ENCODE measurements at places on chromosomes 3 and 15.
A peak's percentile ranks its signal among the peaks of the same experiment; 100 is the strongest.

GRCh38 chr3:127337911-127338531 is 50.2 kb upstream of the PRR20G start:
- no peak for DNase-seq

DNA sequence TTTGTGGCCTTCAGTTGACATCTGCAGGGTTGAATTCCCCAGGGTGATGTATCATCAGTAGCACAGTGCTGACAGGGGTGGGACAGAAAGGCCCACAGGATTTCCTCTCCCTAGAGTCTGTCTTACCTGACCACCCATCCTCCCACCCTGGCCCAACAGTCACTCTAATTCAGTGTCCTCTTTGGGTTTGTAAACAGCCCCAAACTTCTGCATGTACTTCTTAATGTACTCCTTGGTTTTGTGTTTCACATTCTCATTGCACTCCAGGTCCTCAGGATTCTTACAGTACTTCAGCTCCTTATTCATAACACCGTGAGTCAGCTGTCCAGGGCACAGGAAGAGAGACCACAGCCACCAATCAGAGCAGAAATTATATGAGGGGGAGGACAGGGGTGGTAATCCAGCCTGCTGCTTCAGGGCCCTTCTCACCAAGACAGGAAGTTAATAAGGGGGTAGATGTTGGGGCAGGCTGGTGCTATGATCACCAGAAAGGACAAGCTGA is 37.5 kb downstream of the NBEAL2 start:
- DNase-seq, result no peak

GRCh38 chr3:138498991-138499390 is 64.6 kb downstream of the ESYT3 start:
- no peak for DNase-seq

DNA sequence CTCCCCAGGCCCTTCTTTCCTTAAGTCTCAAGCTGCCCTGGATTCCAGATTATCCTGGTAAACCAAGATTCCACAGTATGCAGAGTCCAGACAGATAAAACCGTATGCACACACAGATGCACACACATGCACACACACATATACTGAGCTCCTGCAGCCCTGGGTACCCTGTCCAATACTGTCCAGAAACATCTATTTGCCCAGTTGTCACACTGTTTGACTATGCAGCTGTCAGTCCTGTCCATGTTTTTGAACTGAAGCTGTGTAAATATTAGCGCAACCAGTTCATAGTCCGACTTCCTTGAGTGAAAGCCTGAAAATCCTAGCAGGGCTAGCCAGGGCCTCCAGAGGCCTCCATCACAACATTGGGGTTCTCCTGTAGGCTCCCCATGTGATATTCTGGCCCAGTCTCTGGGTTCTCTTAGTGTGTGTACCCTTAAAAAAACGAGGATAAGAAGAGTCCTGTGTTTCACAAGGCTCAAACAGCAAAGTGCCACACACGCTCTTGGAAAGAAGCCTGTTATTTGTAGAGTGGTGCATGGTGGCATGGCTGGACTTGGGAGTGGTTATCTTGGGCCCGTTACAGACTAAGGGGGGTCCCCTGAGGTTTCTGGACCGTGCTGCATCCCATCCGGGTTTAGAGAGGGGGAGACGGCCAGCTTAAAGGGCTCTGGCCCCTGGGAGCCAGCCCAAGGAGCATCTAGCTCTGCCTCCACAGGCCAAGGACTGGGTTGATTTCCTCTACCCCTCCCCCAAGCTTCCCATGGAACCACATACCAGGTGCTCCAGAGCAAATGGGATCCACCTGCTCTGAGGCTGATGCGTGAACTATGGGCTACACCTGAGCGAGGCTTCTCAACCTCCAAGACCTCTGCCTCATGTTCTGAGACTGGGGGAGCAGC is 108.3 kb downstream of the IQSEC1 start:
- peak; percentile 69 for DNase-seq

- peak; percentile 88 for DNase-seq
Observed at GRCh38 chr3:39601241-39601640, 133.8 kb downstream of the MOBP start.

DNA sequence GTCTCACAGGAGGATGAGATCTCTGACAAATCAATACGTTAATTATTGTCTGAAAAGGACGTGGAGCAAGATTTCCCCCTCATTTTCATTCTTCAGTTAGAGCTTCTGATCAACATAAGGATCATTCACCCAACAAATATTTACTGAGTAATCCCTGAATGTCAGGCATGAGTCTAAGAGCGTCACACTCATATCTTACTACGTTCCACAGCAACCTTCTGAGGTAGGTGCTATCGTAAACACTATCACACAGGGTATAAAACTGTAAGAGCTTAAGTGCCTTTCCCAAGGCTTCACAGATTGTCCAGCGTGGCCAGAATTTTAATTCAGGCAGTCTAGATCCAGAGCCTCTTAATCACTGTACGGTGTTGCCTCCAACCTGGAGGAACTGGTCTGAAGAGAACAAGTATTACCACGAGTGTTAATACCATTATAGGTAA is 10.6 kb upstream of the TM4SF1 start:
- no peak for DNase-seq

- no peak for DNase-seq
Observed at GRCh38 chr3:39387411-39387975, 4.3 kb downstream of the SLC25A38 start.

- DNase-seq, result no peak
Observed at GRCh38 chr15:35054380-35054779, 30.7 kb downstream of the NANOGP8 start.

All from NCI-H1092 treated with DMSO at 0.1 percent for 48 hours (cell line).